ENCODE measurements at places on chromosomes 1 and 21.

GRCh38 chr1:34697818-34698217 is 57.0 kb upstream of the GJB5 start:
- DNase-seq: no peak

DNA sequence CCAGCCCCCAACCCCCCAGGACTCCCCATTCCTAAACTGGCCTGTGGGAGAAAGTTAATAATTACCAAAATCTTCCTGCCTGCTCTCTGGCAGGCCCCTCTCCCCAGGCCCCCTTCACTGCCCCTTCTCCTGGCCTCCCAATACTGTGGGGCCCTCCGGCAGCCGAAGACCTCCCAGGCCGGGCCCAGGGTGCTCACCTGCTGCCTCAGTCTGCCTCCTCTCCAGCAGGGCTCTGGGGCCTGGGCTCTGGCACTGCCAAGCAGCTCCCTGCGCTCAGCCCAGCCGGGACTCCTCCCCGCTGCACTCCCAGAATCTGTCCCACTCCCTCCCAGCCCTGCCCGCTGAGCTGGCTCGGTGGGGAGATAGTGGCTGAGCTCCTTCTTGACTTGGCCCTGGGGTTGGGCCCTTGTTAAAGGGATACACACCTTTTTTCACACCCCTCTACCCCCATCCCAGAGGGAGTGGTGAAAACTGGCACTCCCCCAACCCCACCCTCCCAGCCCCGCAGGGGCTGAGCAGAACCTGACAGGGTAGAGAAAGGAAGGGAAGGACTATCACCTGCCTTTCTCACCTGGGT is at the start of gene S100A16:
Gene S100A16, minus strand, starts transcription at position 383 of the 577 bp plus-strand sequence. CDS start 4,986 bp downstream, outside the sequence.
- DNase-seq: peak; percentile 65

- DNase-seq: no peak
These were observed 2.2 kb downstream of the TNFRSF14 start for GRCh38 chr1:2558420-2558819.

GRCh38 chr1:41432481-41433280 is 51.8 kb downstream of the EDN2 start:
- DNase-seq: peak; percentile 85

- no peak for DNase-seq
These were observed 355.7 kb upstream of the DUSP10 start for GRCh38 chr1:222097588-222097987.

DNA sequence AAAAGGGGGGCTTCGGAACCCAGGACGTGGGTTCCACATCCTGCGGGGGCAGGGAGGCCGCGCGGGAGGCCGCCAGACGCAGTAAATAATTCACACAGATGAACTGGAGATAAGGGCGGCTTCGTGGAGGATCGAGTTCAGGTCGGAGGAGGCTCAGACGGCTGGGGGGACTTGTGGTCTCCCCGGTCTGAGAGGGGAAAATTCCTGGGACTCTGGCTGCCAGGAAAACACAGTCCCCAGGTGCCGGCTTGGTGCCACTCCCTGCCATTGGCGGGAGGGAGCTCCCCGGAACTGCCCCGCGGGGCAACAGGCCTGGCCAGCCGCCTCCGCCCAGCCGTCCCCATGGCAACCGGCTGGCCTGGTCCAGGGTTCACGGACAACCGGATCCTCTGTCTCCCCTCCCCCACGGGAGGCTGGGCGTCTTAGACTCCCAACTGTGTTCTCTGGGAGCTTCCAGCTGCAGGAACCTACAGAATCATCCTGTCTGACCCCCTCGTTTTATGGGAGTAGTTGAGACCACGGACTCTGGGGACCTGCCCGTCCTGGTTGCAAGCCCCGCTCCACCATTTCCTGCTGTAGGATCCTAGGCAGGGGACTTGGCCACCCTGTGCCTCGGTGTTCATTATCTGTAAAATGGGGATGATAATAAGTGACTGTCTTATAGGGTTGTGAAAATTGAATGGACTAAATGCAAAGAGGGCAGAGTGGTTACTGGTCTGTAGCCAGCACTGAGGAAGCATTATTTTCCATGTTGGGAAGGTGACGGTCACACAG is 9.6 kb downstream of the CAMK2N1 start:
- DNase-seq: no peak

DNA sequence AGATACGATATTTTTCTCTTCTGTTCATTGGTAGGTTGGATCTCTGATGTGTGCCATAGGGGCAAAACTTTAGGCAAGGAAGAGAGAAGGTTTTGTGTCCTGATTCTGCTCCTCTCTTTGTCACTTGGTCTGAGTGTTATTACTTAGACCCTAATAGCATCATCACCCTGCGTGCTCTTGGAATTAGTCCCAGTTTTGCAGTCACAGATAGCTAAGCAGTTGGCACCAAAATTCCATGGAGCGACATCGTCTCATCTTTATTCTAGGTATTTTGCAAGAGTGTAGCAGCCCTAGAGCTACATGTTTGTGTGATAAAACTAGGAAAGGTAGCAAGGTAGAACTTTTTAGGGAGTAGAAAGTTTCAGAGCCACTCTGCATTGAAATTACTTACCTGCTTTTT is 23.8 kb downstream of the PIP5K1A start:
- peak; percentile 16 for DNase-seq

DNA sequence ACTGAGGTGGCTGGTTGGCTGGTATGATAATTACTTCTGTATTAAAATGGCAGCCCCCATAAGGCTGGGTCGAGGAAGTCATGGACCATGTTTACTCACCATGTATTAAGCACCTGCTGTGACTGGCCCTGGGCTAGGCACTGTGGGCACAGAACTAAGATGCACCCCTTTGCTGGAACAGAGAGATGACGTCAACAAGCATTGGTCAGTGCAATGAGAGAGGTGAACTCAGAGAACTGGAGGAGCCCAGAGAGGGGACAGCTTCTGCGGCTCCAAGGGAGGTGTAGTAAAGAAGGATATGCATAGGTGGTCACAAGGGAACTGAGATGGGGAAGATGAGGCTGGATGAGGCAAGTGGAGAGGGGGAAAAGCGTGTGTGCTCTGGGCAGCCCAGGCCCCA is 88.7 kb downstream of the KAZN start:
- no peak for DNase-seq

GRCh38 chr1:240474133-240474614 is 137.8 kb downstream of the GREM2 start:
- no peak for DNase-seq

GRCh38 chr1:150922519-150922975 is 3.6 kb upstream of the SETDB1 start:
- peak; percentile 94 for DNase-seq

DNA sequence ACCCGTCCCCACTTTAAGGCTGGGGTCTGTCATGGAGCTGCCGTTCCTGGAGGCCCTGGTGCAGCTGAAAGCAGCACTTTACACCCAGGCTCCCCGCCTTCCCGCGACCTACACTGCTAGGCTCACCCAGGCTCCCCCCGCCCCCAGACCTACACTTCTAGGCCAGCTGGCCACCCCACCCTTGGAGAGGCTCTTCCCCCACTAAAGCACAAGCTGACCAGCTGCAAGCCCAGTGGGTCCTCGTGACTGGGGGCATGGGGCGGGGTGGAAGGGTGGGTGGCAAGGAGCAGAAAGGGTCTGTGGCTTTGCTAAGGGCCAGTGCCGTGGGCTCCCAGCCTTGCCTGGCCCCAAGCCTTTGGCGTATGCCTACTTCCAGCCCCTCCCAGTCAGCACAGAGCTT is 9.7 kb upstream of the ARHGEF16 start:
- no peak for DNase-seq

GRCh38 chr21:45818276-45818903 is 163.2 kb upstream of the COL6A1 start:
- peak; percentile 81 for DNase-seq

Measured in fibroblast of skin of right quadriceps (primary cell).